ENCODE measurements at places on chromosomes 6 and 20.

GRCh38 chr6:52927451-52927850 lies 18.0 kb upstream of the GSTA3 start:
- no peak for DNase-seq

DNA sequence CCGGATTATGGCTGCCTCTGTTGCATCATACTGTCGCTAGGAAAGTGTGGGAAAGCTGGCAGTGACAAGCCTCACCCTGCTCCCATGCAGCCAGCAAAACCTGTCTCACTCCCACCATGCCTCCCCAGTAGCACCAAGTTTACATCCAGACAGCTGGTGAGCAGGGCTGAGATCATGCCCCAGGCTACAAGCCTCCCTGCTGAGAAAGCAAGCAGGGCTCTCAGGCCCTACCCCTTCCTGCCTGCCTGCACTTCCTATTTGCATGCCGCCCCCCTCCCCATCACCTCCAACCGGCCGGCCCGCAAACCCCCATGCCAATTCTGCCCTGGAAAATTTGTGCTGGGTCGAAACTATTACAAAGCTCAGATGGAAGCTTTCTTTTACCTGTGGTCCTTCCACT lies 408.2 kb upstream of the FKBP1C start:
- DNase-seq: no peak

DNA sequence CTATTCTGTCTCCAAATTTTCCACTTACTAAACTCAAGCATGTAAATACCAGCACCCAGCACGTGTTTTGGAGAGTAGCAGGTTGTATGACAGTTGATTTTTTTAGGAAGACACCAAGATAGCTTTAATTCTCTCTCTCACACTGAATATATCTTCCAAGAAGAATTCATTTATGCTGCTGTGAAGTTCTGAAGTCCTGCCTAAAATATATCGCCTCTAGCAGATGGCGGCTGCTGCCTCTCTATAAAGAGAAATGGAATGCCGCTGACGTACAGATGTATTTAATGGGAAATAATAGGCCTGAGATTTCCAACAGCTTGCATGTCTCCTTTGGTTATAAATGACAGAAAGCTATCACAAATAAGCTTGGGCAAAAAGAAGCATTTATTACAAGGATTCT lies 74.7 kb downstream of the PFDN4 start:
- DNase-seq: no peak

DNA sequence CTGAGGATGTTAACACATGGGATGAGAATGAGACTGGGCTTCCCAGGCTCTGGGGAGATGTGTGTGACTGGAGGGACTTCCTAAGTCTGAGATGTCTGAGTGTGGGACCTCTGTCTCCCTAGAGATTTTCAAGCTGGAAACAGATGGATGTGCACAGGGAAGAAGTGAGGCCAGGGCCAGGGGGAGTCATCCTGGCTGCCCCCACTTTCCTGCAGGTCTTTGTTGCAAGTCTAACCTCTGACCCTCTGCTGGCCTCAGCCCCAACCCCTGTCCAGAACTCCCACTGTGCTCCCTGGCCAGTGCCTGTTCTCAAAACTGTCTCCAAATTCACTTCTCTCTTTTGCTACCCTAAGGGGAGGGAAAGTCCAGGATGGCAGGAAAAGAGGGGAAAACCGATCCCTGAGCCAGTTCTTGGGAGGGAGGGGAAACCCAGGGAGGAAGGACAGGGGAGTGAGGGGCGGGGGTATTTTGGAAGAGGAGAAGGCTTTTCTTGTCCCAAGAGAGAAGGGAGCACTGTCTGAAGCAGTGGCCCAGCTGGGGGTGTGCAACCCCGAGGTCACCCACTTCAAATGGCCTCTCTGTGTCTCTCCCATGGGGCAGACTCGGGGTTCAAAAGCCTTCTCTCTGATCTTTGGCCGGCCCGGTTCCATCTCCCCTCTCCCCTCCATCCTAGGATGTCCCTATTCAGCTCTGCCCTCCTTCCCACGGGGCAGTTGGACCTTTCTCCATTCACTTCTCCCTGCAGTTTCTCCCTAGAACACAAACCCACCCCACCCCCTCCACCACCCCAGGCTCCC lies 3.1 kb downstream of the PPP1R18 start:
- no peak for DNase-seq

- DNase-seq: no peak
Measured at GRCh38 chr20:62906209-62906608, 20.1 kb downstream of the DIDO1 start.

All from neural progenitor cell (in vitro differentiated cells).